ENCODE measurements at places on chromosomes 5 and 9.

- DNase-seq: no peak
These were observed 82.8 kb upstream of the MYO10 start for GRCh38 chr5:17018871-17019270.

- DNase-seq: no peak
These were observed 431.0 kb upstream of the TLE4 start for GRCh38 chr9:79140751-79141150.

DNA sequence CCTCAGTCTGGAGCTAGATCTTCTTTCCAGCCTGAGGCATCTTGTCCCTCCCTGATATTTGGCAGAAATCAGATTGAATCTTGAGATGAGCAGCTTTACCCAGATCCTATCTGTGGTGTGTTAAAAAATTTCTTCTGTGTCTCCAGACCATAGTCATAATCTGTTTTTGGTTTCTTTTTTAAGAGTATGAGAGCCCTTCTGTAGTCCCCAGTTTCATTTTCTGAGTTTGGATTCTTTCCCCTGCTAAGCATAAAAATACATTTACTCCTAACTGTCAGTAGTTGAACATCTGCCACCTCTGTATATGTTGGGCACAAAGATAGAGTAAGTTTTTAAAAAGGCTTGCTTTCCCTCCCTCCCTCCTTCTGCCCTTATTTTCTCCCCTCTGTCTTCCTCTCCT lies 137.7 kb downstream of the CNTLN start:
- DNase-seq: no peak

GRCh38 chr9:37760416-37761161 lies 7.0 kb downstream of the TRMT10B start:
- DNase-seq: peak; percentile 18

GRCh38 chr9:81588148-81588871 lies 101.0 kb downstream of the TLE1 start:
- peak; percentile 96 for DNase-seq

All from kidney epithelial cell (primary cell).